ENCODE measurements at places on chromosomes 11 and 22. TPM values are rescaled to one million over a fixed set of nuclear protein-coding genes. Genes with fewer than 3 reads are reported as not detected.

MS4A8 gene
- total RNA-seq, result not detected

FOLH1 gene
- 3.6 TPM for total RNA-seq

HSPB2 gene
- total RNA-seq, result 0.31 TPM

SPDYC gene
- not detected for total RNA-seq

GSTT2B gene
- 4.1 TPM for total RNA-seq

MS4A12 gene
- not detected for total RNA-seq

CEND1 gene
- total RNA-seq, result 5.9 TPM

TAF1D gene
- 157 TPM for total RNA-seq

SAA4 gene
- not detected for total RNA-seq

TSSK2 gene
- not detected for total RNA-seq

THY1 gene
- 25.4 TPM for total RNA-seq

SEPTIN3 gene
- 130 TPM for total RNA-seq

GAS2L1 gene
- 7.3 TPM for total RNA-seq

MYEOV gene
- total RNA-seq, result not detected

SLC22A6 gene
- total RNA-seq, result 8.4 TPM

MMP8 gene
- 0.16 TPM for total RNA-seq

BACE1 gene
- total RNA-seq, result 24.6 TPM

CNGA4 gene
- total RNA-seq, result 0.31 TPM

ENDOD1 gene
- 22.9 TPM for total RNA-seq

OR10A2 gene
- total RNA-seq, result not detected

VWCE gene
- total RNA-seq, result 2.7 TPM

NPTXR gene
- total RNA-seq, result 11.5 TPM

WBP2NL gene
- 4.5 TPM for total RNA-seq

All from occipital lobe (tissue), 3 donors.